Esophagus squamous epithelium (tissue), 5 donors: ENCODE measurements at places on chromosomes 7 and 10. TPM values are rescaled to one million over a fixed set of nuclear protein-coding genes. Genes with fewer than 3 reads are reported as not detected.

MTPN gene
- 129 TPM for total RNA-seq

GRCh38 chr10:110324805-110325280, 20.1 kb upstream of the SMNDC1 start:
- H3K4me3 ChIP-seq, result no peak overlapping the region
- no peaks in the 10 kb centered on the region for H3K36me3 ChIP-seq
- no peaks in the 10 kb centered on the region for H3K27me3 ChIP-seq
- no peak for DNase-seq
- no peak overlapping the region for H3K27ac ChIP-seq
- H3K4me1 ChIP-seq, result no peaks in the 10 kb centered on the region

RNF32 gene
- total RNA-seq, result 0.64 TPM

TBXAS1 gene
- total RNA-seq, result 24.8 TPM

HABP2 gene
- total RNA-seq, result under 0.01 TPM

DNA sequence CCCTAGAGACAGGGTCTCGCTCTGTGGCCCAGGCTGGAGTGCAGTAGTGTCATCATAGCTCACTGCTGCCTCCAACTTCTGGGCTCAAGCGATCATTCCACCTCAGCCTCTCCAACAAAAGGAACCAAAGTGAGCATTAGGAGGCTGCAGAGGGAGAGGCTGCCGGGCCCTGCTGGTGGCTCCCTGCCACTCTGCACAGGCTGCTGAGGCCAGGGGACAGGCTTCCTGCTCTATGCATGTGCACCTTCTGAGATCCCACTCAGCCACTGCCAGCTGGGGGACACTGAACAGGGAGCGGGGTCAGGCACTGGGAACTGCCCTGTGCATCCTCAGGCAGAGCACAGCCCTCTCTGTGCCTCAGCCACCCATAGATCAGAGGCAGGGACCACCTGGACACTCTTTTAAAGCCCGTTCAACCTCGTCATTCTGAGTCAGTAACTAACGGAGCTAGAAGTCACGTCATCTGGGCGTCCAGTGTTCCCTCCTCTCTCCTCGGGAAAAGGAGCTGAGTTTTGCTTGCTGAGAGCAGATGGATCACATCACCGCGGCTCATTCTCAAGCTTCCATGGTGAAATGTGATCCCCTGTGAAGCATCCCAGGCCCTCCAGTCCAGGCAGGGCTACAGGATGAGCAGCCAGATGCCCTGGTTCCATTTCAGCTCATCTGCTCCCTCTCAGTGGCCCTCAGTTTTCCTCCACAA, 109.6 kb downstream of the MYL10 start:
- no peaks in the 10 kb centered on the region for H3K4me1 ChIP-seq
- no peak overlapping the region for H3K4me3 ChIP-seq
- DNase-seq, result no peak

NXPH1 gene
- not detected for total RNA-seq

COL1A2 gene
- 50.6 TPM for total RNA-seq

IGF2BP3 gene
- total RNA-seq, result 9.3 TPM

WDR86 gene
- total RNA-seq, result 0.53 TPM

DNA sequence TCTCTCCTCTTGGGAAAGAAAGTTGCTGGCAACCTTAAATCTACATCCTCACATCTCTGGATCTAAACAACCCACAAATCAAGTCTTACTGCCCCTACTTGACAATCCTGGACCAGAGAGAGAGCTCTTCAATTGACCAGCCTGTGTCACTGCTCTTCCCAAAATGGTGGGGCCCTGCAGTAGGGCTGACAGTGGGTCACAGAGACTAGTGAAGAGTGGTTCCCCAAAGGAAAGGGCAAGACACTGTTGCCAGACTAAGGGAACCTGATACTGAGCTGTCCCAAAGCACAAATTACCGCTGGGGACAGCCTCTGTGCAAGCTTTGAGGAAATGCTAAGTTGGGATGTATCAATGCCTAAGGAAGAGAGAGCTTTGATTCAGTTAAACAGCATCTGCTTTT, 4.5 kb upstream of the GPRIN2 start:
- H3K4me1 ChIP-seq, result peaks cover 3% of the 10 kb centered on the region
- H3K27me3 ChIP-seq, result peaks cover 11% of the 10 kb centered on the region
- H3K27ac ChIP-seq, result no peak overlapping the region
- DNase-seq, result no peak
- H3K4me3 ChIP-seq, result no peak overlapping the region

PPP1R17 gene
- not detected for total RNA-seq
